ENCODE measurements at places on chromosomes 4 and X. TPM values are rescaled to one million over a fixed set of nuclear protein-coding genes. Genes with fewer than 3 reads are reported as not detected.

Gene PDGFRA
- total RNA-seq: 529 TPM

Gene TLR10
- not detected for total RNA-seq

Gene FGG
- total RNA-seq: not detected

Gene DCHS2
- 0.09 TPM for total RNA-seq

Gene DACH2
- under 0.01 TPM for total RNA-seq

Gene UGT2B15
- total RNA-seq: not detected

Gene LAMP2
- total RNA-seq: 130 TPM

Gene ETDB
- not detected for total RNA-seq

Gene CDS1
- 0.47 TPM for total RNA-seq

Gene POLN
- total RNA-seq: 4.1 TPM

Gene RASSF6
- total RNA-seq: not detected

Gene MAGEB10
- not detected for total RNA-seq

Gene MSANTD1
- 0.60 TPM for total RNA-seq

Gene DCAF8L2
- total RNA-seq: not detected

Gene DUX4
- total RNA-seq: not detected

Gene SSX2
- total RNA-seq: not detected

Gene TSPAN6
- 31.8 TPM for total RNA-seq

Gene UGT2B17
- total RNA-seq: not detected

Gene KLF8
- total RNA-seq: 2.4 TPM

Gene ARMCX6
- 23.4 TPM for total RNA-seq

Gene NDST3
- 0.16 TPM for total RNA-seq

Gene ZFX
- total RNA-seq: 28.4 TPM

Gene MMRN1
- 0.09 TPM for total RNA-seq

Gene IGFBP7
- total RNA-seq: 112 TPM

Gene UGT2A3
- total RNA-seq: not detected

Gene TMEM35A
- 20.6 TPM for total RNA-seq

Gene RNF128
- 3.6 TPM for total RNA-seq

Gene P2RY8
- total RNA-seq: not detected

Gene HSPA4L
- total RNA-seq: 5.8 TPM

Gene POU4F2
- not detected for total RNA-seq

Gene RHOXF1
- not detected for total RNA-seq

Gene ANKRD17
- 38.5 TPM for total RNA-seq

Gene UGT2A1
- total RNA-seq: not detected

Gene TNIP2
- total RNA-seq: 49.6 TPM

Gene GABRQ
- under 0.01 TPM for total RNA-seq

Gene MAGEA10
- total RNA-seq: not detected

Gene GPM6B
- 7.7 TPM for total RNA-seq

Gene SPANXN5
- total RNA-seq: not detected

Gene IL3RA
- not detected for total RNA-seq

Gene ADH6
- total RNA-seq: not detected

All from bronchial smooth muscle cell (primary cell).